ENCODE measurements at places on chromosomes 3 and 15. TPM values are rescaled to one million over a fixed set of nuclear protein-coding genes. Genes with fewer than 3 reads are reported as not detected.

The ATR gene
- 42.4 TPM for total RNA-seq

The SENP8 gene
- 2.2 TPM for total RNA-seq

DNA sequence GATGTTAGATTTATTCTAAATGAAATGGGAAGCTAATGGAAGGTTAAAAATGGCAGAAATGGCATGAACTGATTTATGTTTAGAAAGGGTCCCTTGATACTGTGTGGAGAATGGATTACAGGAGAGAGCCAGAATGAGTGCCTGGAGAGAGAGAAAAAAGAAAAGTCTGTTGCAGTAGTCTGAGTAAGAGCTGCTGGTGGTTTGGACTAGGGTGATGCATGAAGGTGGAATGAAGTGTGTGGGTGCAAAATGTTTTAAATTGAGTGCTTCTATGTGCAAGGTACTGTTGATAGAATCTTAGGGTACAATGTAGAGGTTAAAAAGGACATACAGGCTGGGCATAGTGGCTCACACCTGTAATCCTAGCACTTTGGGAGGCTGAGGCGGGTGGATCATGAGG is 11.4 kb upstream of the MGA start:
- no peak overlapping the region for H3K4me3 ChIP-seq
- H3K27me3 ChIP-seq = no peaks in the 10 kb centered on the region
- H3K36me3 ChIP-seq = peaks cover 5% of the 10 kb centered on the region
- DNase-seq = no peak

- no peak overlapping the region for H3K4me3 ChIP-seq
- H3K27ac ChIP-seq = no peak overlapping the region
- H3K4me1 ChIP-seq = peaks cover 3% of the 10 kb centered on the region
- no peak for DNase-seq
- peaks cover 20% of the 10 kb centered on the region for H3K27me3 ChIP-seq
- H3K36me3 ChIP-seq = peaks cover 1% of the 10 kb centered on the region
These were observed 81.8 kb upstream of the ALCAM start for GRCh38 chr3:105284876-105285275.

The TMC3 gene
- not detected for total RNA-seq

Data from activated naive CD8-positive, alpha-beta T cell treated with anti-CD3 and anti-CD28 coated beads for 36 hours (primary cell).